ENCODE measurements at places on chromosomes 11 and 22. TPM values are rescaled to one million over a fixed set of nuclear protein-coding genes. Genes with fewer than 3 reads are reported as not detected.

HSD17B12 gene
- total RNA-seq = 102 TPM

DDX25 gene
- not detected for total RNA-seq

DNA sequence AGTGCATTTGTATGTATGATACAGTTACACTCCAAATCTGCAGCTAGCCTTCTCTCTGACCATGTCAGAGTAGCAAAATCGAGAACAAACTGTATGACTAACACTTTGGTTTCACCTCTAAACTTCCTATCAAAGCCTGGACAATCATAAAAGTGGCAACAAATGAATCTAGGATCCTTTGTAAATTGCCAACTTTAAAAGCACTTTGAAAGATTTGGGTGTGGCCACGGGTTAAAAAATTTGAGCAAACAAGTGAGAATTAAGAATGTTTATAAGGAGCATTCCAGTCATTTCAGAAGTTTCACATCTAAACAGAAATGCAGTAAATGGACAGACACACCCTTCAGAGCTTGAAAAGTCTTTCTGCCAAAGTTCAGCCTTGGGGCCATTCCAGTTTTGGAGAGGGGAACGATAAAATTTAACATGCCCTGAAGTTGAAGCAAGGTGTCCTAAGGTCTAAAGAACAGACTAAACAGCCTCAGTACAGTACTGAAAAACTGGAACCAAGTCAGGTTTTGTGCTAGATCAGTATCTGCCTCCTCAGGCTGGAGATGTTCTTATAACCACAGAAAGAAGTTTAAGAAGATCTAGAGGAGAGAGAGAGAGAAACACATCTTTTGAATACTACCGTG lies 181.9 kb upstream of the BDNF start:
- H3K27me3 ChIP-seq = no peaks in the 10 kb centered on the region
- no peaks in the 10 kb centered on the region for H3K36me3 ChIP-seq
- H3K4me1 ChIP-seq = peaks cover 23% of the 10 kb centered on the region
- peak overlapping the region; percentile 42 for H3K27ac ChIP-seq
- H3K4me3 ChIP-seq = peak overlapping the region; percentile 24

- H3K27ac ChIP-seq = no peak overlapping the region
- H3K27me3 ChIP-seq = no peaks in the 10 kb centered on the region
- peaks cover 23% of the 10 kb centered on the region for H3K4me1 ChIP-seq
- no peaks in the 10 kb centered on the region for H3K36me3 ChIP-seq
These were observed 1.5 kb downstream of the GALNT18 start for GRCh38 chr11:11620173-11620920.

DNA sequence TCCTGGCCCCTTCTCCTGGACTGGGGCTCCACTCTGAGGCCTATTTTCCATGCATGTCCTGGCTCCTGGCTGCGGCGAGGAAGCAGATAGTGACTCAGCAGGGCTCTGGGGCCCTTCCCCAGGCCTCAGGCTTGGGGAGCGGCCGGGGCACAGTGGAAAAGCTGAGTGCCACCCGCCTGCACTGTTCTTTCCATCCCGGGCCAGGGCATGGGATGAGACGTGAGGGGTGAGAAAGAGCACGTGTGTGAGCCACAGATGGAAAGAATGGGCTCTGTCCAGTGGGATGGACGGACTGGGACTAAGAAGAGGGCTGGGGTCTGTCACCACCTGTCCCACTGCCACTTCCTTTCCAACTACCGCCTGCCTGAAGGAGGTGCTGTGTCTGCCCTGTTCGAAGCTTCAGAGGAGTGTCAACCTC lies 12.8 kb downstream of the SLC37A2 start:
- no peak overlapping the region for H3K27ac ChIP-seq
- no peaks in the 10 kb centered on the region for H3K36me3 ChIP-seq
- H3K4me1 ChIP-seq = peaks cover 17% of the 10 kb centered on the region
- no peaks in the 10 kb centered on the region for H3K27me3 ChIP-seq
- H3K4me3 ChIP-seq = no peak overlapping the region
- DNase-seq = peak; percentile 35

DNA sequence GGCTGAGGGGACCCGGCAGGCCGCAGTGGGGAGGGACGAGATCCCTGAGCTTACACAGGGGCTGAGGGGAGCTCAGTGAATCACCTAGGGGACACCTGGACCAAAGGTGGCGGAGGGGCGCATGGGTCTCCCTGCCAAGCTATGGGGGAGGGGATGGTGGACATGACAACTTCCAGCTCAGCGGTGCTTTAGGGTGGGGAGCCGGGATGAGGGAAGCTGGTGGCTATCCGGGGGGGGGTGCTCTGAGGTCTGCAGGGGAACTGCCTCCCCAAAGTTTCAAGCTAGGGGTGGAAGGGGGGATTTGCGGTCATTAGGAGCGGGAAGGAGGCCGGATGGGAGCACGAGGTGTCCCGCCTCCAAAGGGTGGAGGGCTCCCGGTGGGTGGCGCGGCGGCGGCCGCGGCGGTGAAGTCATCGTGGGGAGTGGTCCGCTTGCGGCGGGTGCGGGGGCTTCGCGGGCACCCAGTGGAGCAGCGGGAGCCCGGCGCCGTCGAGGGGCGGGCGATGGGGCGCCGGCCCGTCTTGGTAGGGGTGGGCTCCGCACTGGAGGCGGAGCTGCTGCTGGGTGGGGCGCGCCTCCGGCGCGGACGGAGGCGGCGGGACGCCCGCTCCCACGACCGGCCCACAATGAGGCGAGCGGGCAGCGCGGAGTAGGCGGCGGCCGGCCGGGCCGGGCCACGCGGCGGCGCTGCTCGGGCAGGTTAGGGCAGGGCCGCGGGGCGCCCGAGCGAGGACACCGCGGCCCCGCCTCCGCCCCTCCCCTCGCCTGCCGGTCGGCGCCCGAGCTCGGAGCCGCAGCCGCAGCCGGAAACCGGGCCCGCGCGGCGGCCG lies at the start of gene MICALL1:
MICALL1 (plus strand) TSS at position 764 of the 830 bp plus-strand sequence. CDS start 126 bp downstream, outside the sequence.
- peak; percentile 76 for DNase-seq
- H3K4me3 ChIP-seq = peak within 1 kb of the TSS; percentile 89
- no peaks in the 10 kb centered on the region for H3K27me3 ChIP-seq
- no peaks in the 10 kb centered on the region for H3K36me3 ChIP-seq
- peaks cover 25% of the 10 kb centered on the region for H3K4me1 ChIP-seq

DNA sequence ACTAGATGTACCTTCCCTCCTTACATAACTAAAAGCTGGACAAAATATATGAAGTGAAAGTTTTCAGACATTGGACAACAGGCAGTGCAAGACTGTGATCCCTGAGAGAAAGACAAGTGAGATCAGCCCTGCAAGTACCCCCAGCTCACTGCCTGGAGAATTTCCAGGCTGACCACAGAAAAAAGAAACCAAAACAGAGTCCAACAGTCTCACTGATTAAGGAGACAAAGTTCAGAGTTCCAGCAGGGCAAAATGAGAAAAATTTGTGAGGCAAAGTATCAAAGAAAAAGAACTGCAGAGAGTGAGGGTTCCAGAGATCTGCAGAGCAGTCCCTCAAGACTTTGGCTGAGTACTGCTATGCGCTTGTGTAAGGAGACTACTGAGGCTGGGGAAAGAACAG lies 47.3 kb upstream of the TMEM45B start:
- no peaks in the 10 kb centered on the region for H3K27me3 ChIP-seq
- H3K36me3 ChIP-seq = no peaks in the 10 kb centered on the region
- no peak overlapping the region for H3K4me3 ChIP-seq
- DNase-seq = no peak
- H3K4me1 ChIP-seq = peaks cover 26% of the 10 kb centered on the region

GRCh38 chr11:120121914-120122473 lies 15.9 kb downstream of the TRIM29 start:
- H3K27ac ChIP-seq = peak overlapping the region; percentile 97
- peak; percentile 89 for DNase-seq
- H3K4me1 ChIP-seq = peaks cover 49% of the 10 kb centered on the region

GRCh38 chr11:129828301-129828836 lies 12.7 kb downstream of the TMEM45B start:
- peak overlapping the region; percentile 21 for H3K4me3 ChIP-seq
- no peaks in the 10 kb centered on the region for H3K27me3 ChIP-seq
- DNase-seq = peak; percentile 99
- H3K4me1 ChIP-seq = peaks cover 74% of the 10 kb centered on the region
- H3K36me3 ChIP-seq = peaks cover 20% of the 10 kb centered on the region
- peak overlapping the region; percentile 96 for H3K27ac ChIP-seq

- no peak overlapping the region for H3K4me3 ChIP-seq
- H3K27me3 ChIP-seq = 0 out of 2 replicates have a peak, but pooled peaks cover 2% of the 10 kb centered on the region
- no peak for DNase-seq
- no peaks in the 10 kb centered on the region for H3K36me3 ChIP-seq
These were observed 3.1 kb downstream of the KCNJ5 start for GRCh38 chr11:128894286-128894681.

All from PC-3 (cell line).